Stimulated activated CD8-positive, alpha-beta memory T cell treated with anti-CD3 and anti-CD28 coated beads, Interleukin-4, amount 100 ng/mL, for 1 hour (primary cell): ENCODE measurements at places on chromosomes 7 and 10.

DNA sequence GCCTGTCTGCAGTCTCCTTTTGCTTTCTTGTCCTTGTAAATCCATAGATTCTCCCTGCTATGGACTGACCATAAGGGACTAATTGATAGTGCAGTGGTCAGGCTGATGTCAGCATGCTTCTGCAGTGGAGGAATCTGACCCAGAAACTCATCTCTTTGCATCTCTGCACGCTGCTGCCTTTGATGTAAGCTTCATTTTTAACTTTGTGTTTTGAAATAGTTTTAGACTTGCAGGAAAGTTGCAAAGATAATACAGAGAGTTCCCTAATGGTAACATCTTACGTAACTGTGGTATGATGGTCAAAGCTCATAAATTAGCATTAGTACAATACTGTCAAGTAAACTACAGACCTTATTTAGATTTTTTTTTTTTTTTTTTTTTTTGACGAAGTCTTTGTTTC is 89.6 kb downstream of the GALNT17 start:
- DNase-seq = no peak

GRCh38 chr10:50470345-50470744 is 153.4 kb downstream of the SGMS1 start:
- DNase-seq = no peak

- DNase-seq = no peak
These were observed 55.3 kb upstream of the FAM204A start for GRCh38 chr10:118397391-118397790.

GRCh38 chr10:85318809-85319807 is 990.7 kb downstream of the CCSER2 start:
- no peak for DNase-seq

GRCh38 chr7:134902058-134902457 is 84.2 kb upstream of the AGBL3 start:
- no peak for DNase-seq

DNA sequence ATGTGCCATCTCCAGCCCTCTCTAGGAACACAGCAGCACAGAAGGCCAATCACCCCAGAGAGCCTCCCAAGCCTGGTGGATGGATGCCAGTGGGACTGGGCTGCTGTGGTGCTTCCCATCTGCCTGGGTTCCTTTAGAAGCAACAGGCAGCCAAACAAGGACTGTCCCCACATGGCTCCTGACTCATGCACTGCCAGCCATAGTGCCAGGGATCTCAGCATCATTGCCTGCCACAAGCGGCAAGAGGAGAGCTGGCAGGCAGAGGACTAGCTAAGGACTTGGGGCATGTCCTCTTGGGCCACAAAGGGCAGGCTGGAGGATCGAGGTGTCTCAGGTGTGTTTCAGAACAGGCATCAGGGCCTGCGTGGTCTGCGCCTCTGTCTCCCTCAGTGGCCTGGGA is 23.4 kb upstream of the FIGNL1 start:
- no peak for DNase-seq
